ENCODE measurements at places on chromosomes 2 and 18.

- no peak for DNase-seq
Measured at GRCh38 chr18:24990671-24991134, 361.3 kb downstream of the ZNF521 start.

- no peak for DNase-seq
Measured at GRCh38 chr2:156826341-156826933, 390.3 kb downstream of the GPD2 start.

GRCh38 chr2:20758997-20759396 is 63.9 kb downstream of the LDAH start:
- DNase-seq: no peak

GRCh38 chr2:129462967-129463366 is 516.5 kb upstream of the RAB6C start:
- DNase-seq: no peak

- no peak for DNase-seq
Measured at GRCh38 chr2:102599486-102599885, 19.9 kb upstream of the SLC9A2 start.

GRCh38 chr2:71934595-71935261 is 212.9 kb downstream of the CYP26B1 start:
- DNase-seq: peak; percentile 31

GRCh38 chr2:8382485-8382884 is 299.4 kb upstream of the ID2 start:
- no peak for DNase-seq

- DNase-seq: no peak
Measured at GRCh38 chr18:9918016-9918680, 4.3 kb downstream of the VAPA start.

- no peak for DNase-seq
Measured at GRCh38 chr2:105862843-105863242, 118.1 kb downstream of the NCK2 start.

DNA sequence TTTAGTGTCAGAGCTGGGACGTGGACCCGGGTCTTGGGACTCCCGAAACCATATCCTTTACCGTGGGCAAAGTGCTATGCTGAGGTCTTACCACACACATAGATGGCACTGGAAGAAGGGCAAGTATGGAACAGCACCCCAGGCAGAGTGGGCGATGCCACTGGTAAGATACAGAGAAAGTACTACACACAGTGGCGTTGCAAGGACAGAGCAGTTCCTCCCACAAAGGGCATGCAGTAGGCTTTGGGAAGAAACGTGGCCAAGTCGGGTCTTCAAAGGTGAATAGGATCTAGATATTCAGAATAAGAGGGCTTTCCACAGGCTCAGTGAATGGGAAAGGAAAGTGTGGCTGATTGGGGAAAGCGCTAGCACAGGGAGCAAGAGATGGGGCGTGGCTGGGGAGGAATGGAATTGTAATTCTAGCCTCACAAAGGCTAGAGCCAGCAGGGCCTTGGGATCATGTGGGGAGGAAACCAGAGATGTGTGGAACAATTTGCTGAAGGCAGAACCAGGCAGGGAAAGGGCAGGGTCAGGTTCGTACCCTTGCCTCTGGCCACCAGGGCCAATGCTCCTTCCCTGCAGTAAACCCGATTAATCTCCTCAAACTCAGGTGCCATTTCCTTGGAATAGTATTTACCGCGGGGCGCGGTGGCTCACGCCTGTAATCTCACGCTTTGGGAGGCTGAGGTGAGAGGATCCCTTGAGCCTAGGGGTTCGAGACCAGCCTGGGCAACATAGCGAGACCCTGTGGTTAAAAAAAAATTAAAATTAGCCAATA is 36.0 kb downstream of the PCBP1 start:
- DNase-seq: no peak

- no peak for DNase-seq
Measured at GRCh38 chr18:48036641-48037421, 106.4 kb upstream of the SMAD2 start.
